ENCODE measurements at places on chromosomes 11 and 22.

- DNase-seq = no peak
These were observed 186.3 kb upstream of the B3GAT1 start for GRCh38 chr11:134598368-134598767.

DNA sequence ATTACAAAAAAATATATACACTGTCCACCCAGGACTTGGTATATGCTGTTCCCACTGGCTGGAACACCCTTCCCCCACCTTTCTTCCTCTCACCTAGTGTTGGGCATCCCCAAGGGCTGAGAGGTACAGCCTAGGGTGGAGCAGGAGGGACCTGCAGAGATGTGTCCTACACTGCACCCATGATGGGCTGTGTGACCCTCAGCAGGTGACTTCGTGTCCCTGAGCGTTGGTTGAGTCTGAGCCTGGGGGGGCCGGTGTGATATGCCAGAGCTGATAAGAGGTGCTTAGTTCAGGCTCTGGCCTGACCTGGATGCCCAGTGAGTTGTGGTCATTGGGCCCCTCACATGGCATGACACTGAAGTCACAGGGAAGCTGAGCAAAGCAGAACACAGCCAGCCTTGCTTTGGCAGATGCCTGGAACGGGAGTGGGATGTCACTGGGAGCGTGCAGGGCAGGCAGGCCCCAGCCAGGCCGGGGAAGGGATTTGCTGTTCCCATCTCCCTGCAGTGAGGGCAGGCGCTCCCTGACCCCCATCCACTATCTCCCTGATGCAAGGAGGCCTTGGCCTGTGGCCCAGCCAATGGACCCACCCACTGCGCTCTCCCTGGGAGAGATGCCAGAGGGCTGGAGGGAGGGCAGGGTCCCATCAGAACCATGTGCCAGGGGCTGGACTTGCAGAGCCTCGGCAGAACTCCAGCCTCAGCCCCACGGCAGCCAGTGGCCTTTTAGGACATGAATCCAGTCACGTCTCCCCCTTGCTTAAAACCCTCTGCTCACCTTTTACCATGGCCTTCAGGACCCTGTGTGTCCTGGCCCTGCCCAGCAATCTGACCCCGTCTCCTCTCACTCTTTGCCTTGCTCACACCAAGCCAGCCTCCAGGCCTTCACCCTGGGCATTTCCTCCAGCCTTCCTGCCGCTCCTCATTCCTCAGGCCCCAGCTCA lies 138.9 kb downstream of the MN1 start:
- DNase-seq = no peak

- no peak for DNase-seq
These were observed 11.1 kb downstream of the OTOG start for GRCh38 chr11:17558025-17558780.

DNA sequence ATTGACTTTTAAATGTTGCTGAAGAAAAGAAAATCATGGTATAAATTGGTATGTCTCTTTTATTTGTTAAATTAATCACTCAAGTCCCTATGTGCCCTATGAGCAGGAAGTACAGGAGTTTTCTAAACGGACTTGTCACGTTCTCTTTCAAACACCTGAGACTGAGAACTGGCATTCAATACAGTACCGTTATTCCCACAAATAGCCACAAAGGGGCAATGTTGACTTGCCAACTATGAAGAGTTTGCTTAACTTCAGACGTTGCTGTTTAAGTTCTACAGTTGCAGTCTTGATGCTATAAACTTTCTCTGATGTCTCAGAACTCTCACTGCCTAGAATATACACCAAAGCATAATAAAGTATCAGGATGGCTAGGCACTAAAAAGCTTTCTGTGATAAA lies 7.6 kb downstream of the OR56A1 start:
- DNase-seq = peak; percentile 10

DNA sequence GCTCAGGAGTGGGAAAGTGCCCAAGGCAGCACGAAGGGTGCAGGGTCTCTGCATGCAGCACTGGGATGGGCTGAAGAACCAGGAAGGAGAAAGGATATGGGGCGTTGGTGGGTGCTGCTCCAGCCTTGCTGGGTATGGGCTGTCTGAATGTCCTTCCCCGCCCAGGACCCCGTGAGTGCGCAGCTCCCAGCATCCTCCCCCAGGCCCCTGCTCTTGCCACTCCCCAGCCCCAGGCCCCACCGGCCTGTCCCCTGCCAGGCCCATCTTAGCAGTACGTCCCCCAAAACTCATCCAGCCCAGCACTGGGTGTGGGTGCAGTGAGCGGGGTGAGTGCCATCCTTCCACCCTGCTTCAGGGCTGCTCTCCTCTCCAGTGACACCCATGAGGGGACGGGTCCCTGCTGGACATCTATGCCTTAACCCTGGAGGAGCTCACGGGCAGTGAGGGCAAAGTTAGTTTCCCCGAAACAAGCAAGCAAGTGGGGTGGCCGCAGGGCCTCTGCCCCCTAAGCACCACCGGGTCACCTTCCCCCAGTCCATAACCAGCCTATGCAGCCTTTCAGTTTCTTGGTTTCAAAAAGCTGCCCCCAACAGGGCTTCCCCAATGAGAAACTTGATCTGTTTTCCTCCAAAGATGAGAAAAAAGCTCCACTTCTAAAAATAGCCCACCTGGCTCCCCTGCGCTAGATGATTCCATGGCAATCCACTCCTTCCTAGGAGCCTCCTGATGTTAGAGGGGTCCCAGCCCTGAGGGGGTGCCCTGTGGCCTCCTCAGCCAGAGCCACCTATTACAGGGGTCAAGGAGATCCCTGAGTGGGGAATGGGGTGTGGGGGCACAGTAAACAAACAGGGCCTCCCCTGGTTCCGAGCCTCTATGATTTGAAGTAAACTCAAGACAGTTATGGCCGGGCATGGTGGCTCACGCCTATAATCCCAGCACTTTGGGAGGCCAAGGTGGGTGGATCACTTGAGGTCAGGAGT lies 103.8 kb downstream of the MORC2 start:
- no peak for DNase-seq
